ENCODE measurements at places on chromosomes 1 and 21.
A peak's percentile ranks its signal among the peaks of the same experiment; 100 is the strongest.

DNA sequence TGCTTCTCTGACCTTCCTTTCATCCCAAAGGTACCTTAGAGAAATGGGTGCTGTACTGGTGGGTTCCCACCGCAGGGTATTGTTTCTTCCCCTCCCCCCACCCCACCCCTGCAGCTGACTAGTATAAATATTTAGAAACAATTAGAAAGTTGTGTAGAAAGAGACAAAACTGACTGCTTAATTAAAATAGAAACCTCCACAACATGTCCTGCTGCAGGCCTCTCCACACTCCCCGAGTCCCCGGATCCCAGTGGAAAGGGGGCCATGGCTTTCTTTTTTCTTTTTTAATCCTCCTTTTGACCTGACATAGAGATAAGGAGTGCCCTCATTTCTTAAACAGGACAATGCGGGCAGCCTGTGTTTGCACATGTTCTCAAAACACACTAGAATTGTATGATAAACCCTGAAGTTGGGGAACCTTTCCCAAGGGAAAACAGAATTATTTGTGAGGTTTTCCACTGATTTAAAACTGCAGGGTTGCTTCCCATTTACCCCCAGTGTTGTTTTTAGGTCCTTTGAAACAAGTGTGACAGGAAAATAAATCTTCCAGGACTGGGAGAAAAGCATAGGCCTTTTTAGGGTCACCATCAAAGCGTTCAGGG lies 1.7 kb downstream of the RHOU start:
- DNase-seq = peak; percentile 29

- no peak for DNase-seq
Measured at GRCh38 chr21:14526199-14526598, 19.9 kb downstream of the SAMSN1 start.

- DNase-seq = no peak
Measured at GRCh38 chr1:175225805-175226129, 33.2 kb upstream of the KIAA0040 start.

DNA sequence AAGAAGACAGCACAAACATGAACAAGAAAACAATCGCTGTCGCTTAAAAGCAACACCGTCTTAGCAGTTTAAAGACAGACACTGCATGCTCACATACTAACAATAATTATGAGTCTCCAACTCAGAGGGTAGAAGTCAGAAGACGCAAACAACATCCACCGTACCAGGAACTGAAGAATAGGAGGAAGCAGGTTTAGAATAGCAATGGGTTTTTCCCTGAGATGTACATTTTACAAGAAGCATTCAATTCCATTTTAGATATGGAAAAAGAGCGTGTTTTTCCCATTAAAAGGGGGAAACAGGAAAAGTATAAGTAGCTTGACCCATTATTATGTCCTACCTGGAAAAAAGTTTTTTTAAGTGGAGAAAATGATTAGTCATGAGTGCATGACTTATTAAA lies 34.5 kb upstream of the KCNE1 start:
- no peak for DNase-seq

DNA sequence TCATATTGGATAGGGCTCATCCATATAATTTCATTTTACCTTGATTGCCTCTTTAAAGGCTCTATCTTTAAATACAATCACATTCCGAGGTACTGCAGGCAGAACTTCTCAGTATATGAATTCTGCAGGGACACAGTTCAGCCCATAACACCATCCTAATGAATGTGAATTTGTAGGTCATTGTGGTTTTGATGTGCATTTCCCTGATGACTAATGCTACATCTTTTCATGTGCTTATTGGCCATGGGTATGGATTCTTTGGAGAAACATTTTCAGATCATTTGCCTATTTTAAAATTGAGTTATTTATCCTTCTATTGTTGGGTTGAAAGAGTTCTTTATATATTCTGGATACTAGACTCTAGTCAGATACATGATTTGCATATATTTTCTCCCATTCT lies 9.6 kb upstream of the RPS6KC1 start:
- no peak for DNase-seq

GRCh38 chr1:155093911-155094621 lies 15.4 kb downstream of the EFNA3 start:
- DNase-seq = peak; percentile 74

DNA sequence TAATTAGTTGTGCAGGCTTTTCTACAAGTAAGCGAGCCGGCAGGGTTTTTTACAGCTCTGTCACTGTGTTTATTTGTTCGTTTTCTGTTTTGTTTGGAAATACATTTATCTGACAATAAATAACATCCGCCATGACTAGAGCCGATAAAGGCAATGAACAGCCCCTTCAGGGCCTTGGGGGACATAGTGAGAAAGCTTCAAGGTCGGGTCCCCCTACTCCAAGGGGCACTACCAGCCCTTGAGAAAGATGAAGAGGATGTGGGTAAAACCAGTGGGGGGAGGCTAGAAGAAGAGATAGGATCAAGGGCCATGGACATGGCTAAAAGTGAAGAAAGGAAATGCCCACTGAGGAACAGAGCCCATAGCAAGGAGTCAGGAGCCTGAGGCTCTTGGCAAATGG lies 38.5 kb upstream of the CTTNBP2NL start:
- DNase-seq = no peak

- no peak for DNase-seq
Measured at GRCh38 chr21:19785941-19786340, 1212.3 kb upstream of the NCAM2 start.

GRCh38 chr1:63679076-63679475 lies 85.9 kb downstream of the PGM1 start:
- DNase-seq = no peak

DNA sequence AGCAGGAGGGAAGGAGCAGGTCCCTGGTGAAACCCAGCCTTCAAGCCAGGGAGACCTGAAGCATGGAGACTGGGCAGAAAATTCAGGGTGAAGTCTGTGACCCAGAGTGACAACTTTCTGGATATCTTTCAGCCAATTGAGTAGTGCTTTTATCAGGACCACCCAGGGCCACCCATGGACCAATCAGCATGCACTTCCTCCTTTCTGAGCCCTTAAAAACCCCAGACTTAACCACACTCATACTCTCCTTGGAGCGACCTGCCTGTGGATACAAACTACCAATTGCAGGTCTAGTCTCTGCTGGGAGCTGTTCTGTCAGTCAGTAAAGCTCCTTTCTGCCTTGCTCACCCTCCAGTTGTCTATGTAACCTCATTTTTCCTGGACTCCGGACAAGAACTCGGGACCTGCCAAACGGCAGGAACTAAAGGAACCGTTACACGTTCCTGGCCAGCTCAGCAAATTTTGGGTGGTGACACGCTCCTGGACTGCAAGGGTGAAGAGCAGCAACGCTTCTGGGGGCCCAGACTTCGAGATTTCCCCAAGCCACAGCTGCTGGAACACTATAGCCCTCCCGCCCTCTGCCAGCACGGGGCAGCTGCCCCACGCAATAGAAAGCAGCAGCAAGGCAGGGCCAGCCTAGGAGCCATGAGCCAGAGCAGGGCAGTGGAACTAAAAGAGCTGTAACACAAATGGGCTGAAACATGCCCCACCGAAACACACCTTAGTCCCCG lies 1183.4 kb downstream of the AMY1C start:
- DNase-seq = no peak

DNA sequence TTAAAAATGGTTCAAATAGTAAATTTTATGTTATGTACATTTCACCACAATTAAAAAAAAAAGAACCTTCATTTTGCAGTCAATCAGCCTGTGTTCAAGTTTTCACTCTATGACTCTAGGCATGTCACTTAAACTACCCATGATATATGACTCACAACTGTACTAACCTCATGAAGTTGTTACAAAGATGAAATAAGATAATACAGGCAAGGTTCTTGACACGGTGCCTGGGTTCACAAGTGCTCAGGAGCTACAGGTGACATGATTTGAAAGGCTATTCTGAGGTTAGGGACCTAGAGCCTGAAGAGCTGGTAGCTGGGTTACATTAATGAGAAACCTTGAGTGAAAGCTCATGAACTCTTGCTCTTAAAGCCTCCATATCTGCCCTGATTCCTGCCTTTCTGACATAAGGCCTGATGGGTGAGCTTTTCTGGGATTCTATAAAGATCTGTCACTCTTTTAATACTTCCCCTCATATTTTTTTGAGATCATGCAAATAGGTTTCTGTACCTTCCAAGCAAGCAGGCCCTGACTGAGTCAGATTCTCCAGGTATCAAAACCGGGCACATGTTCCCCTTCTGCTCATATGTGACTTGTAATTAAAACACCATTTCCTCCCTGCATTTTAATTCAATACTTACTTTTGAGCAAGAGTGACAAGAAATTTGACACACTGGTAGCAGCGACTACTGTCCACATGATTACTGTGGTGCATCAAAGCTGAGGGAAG lies 34.0 kb downstream of the PCSK9 start:
- no peak for DNase-seq

GRCh38 chr1:239998312-239998649 lies 93.4 kb upstream of the FMN2 start:
- DNase-seq = no peak

- DNase-seq = no peak
Measured at GRCh38 chr1:113372546-113372945, 17.8 kb upstream of the MAGI3 start.

DNA sequence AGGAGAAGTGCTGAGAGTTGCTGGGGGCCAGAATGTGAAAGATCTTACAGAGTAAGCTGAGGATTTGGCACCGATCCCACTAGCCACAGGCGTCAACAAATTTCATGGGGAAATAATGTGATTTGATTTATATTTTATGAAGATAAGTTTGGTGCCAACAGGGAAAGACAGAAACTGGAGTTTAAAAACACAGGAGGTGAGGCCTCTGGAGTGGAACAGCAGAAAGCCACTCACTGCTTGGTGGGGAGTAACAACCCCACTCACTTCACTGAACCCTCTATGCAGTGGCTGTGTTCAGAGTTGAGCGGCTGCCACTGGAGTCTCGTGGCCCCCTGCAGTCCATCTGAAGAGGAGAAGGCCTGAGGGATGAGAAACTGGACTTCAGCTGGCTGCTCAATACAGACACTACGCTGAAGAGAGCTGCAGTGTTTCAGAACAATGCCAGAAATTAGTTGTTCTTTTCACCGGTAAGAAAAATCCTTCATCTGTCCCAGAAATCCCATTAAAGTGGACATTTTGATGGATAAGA lies 48.0 kb upstream of the RXRG start:
- no peak for DNase-seq

DNA sequence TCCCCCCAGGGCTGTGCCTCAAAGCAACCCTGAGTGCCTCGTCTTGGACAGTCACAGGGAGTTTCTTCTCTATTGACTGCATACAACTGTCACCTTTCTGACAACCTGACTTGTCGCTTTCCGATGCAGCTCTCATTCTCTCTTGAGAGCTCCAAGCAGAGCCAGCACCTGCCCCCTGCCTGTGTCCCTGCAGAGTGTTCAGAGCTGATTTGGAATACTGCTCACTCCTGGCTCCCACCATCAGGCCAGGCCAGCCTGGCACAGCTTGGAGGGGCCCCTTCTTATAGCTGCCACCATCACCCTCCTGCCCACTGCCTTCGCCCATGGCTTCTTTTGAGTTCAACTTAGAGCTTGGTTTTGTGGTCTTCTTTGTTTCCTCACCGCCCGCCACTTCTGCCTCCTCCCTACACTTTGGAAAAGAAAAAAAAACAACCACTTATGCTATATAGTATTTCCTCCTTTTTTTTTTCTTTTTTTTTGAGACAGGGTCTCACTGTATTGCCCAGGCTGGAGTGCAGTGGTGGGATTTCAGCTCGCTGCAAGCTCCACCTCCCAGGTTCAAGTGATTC lies 12.3 kb downstream of the NCF2 start:
- no peak for DNase-seq

GRCh38 chr1:175449306-175449705 lies 256.7 kb upstream of the KIAA0040 start:
- DNase-seq = no peak

DNA sequence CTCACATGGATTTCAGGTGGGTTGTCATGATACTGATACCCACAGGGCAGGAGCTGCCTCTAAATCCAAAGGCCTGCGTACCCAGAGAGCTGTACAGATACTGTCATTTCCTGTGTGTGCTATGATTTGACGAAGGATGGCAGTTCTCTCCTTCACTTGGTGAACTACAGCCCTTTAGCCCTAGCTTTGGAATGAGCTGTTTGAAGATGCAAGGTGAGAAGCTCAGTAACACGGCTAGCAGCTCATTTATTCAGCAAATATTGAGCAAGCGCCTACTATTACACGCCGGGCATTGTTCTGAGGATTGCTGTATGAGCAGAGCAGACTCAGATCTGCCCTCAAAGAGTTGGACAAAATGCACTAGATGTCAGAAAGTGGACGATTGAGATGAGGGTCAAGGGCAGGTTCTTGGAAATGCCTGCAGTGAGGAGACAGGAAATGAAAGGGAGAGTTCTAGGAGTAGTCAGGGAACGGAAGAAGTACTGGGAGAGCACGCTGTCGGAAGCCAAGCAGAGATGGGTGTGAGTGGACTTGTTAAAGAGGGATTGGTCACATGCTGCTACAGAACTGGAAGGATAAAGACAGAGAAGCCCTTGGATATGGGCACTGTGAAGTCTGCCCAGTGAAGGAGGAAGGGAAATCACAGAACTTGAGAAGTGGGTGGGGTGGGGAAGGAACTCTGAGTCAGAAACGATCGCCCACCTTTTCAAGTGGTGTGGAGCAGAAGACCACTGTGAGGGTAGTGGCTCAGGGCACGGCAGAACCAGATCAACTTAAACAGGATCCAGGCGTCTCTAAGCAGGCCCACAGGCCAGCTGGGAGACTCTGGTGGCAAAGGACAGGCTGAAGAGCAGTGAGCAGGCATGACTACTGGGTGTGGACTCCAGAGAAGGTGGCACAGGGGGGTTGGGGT lies 7.1 kb downstream of the PTGFRN start:
- DNase-seq = peak; percentile 39

GRCh38 chr1:92817986-92818764 lies 13.7 kb upstream of the RPL5 start:
- peak; percentile 24 for DNase-seq

- no peak for DNase-seq
Measured at GRCh38 chr21:29453511-29453910, 154.8 kb downstream of the BACH1 start.

DNA sequence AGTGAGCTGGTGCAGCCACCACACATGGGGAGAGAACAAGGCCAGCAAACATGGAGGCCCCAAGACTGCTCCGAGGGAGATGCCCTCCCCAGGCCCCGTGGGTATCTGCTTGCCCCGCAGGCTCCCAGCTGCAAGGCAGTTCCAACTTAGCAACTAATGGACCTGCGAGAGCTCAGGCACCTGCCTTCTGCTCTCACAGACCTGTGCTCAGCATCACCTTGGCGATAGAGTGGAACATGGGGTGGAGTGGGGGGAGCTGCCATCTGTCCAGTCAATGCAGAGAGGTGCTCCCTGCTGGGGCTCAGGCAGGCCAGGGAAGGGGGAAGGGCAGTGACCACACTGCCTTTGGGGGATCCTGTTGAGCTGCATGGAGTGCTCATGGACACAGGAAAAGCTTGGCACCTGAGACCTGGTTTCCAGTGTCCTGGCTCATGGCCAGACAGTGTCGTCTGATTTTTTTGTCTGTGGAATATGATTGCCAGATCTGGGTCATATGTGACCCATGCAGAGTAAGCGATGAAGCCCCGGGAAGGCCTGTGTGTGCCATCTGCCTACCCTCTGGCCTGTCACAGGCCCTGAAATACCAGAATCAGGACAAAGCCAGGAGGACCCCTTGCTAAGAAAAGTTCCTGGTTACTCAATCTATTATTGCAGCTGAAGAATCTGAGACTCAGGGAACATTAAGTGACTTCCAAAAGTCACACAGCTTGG lies 39.9 kb upstream of the TENT5C start:
- DNase-seq = no peak

GRCh38 chr21:31476263-31477022 lies 132.4 kb upstream of the TIAM1 start:
- DNase-seq = peak; percentile 59

Measured in globus pallidus (tissue), 1 donor.